Large intestine (tissue), 12 donors: ENCODE measurements at places on chromosomes 5 and 9. TPM values are rescaled to one million over a fixed set of nuclear protein-coding genes. Genes with fewer than 3 reads are reported as not detected.

Gene ARSI
- polyA plus RNA-seq = 2.2 TPM

Gene OBP2A
- not detected for polyA plus RNA-seq

Gene PCDHB7
- polyA plus RNA-seq = 1.3 TPM

GRCh38 chr5:132483661-132484390 lies 6.7 kb downstream of the IRF1 start:
- no peak overlapping the region for H3K4me3 ChIP-seq
- DNase-seq = no peak
- H3K27ac ChIP-seq = no peak overlapping the region
- peaks cover 51% of the 10 kb centered on the region for H3K4me1 ChIP-seq
- no peaks in the 10 kb centered on the region for H3K27me3 ChIP-seq
- H3K36me3 ChIP-seq = peaks cover 73% of the 10 kb centered on the region

DNA sequence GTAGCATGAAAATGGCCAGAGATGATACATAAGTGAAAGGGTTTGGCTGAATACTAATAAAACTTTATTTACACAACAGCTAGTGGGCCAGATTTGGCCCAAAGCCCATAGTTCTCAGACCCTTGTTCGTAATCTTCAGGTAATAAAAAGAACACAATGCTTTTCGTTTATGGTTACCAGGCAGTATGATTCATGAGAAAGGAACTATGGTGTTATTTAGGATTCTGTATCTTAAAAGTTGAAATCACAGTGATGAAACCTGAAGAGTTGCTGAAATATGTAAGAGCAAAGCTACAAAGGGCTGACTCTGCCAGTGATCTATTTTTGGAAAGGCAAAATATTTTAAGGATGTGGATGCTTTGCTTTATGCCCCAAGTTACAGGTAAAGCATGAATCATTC lies 192.7 kb downstream of the SMC2 start:
- H3K4me1 ChIP-seq = no peaks in the 10 kb centered on the region
- no peaks in the 10 kb centered on the region for H3K36me3 ChIP-seq
- H3K4me3 ChIP-seq = no peak overlapping the region
- H3K27ac ChIP-seq = no peak overlapping the region
- DNase-seq = no peak

DNA sequence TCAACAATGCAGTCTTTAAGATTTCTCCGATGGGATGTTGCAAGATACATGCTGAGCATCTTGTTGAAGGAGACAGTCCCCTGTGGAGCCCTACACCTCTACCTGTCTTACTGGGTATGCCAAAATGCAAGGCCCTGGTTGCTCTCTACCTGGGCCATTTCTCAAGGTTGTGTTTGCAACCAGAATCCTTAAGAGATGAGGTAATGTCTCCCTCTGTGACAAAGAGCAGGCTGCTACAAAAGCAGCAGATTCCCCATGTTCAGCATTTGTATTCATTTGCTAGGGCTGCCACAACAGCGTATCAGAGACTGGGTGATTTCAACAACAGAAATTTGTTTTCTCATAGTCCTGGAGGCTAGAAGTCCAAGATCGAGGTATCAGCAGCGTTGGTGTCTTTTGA lies 138.4 kb upstream of the RPS23 start:
- peaks cover 4% of the 10 kb centered on the region for H3K4me1 ChIP-seq
- no peak for DNase-seq
- H3K36me3 ChIP-seq = no peaks in the 10 kb centered on the region
- no peak overlapping the region for H3K27ac ChIP-seq

DNA sequence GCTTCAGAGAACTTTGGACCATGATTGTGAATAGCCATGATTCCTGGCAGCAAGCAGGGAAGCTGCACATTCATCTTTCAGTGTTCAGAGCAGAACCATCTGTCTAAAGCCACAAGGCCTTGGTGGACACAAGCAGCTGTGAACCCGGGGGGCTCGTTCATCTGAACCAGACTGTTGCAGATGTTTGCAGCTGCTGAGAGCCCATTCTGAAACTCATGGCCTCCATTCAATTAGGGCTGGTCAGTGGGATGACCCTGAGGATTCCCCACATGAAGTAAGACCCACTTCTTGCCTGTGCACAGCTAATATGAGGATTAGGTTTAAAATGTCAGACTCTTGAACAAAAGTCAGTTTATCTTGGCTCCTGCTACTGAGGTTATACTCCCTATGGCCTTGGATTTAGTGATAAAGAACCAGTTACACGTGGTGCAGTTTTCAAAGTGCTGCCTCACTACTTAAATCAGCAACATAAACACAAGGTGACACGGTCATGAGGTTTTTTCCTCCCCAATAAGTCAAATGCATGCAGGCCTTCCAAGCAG lies 109.8 kb upstream of the IFNK start:
- peaks cover 28% of the 10 kb centered on the region for H3K4me1 ChIP-seq
- DNase-seq = peak; percentile 62
- H3K27me3 ChIP-seq = no peaks in the 10 kb centered on the region
- H3K27ac ChIP-seq = peak overlapping the region; percentile 76

DNA sequence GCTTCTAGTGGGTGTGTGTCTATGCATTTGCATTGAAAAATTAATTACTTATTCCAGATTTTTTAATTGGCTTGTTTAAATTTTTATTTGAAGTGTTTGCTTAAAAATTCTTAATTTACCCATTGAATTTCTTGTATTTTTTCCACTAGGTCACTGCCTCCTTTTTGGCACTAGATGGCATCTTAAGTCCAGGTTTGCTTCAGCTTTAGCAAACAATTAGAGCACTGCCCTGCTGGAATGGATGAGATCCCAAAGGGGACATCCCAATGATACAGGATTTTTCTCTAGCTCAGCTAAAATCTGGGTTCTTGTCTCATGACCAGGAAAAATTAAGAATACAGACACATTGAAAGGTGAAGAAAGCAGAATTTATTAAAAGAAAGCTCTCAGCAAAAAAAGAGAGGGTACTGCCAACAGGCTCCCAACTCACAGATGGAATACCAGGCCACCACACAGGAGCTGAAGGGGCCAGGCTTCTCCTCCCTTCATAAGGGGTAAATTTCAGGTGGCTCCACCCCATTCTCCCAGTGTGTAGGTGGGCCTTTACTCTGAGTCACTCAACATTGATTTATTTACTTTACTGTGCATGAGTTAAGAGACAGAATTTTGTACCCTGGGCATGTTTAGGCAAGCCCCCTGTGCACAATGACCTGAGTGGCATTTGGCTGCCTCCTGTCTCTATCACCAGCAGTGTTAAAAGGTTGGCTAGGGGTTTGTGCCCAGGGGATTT lies 532.4 kb downstream of the ANXA1 start:
- H3K4me3 ChIP-seq = no peak overlapping the region
- no peaks in the 10 kb centered on the region for H3K27me3 ChIP-seq
- no peaks in the 10 kb centered on the region for H3K36me3 ChIP-seq

DNA sequence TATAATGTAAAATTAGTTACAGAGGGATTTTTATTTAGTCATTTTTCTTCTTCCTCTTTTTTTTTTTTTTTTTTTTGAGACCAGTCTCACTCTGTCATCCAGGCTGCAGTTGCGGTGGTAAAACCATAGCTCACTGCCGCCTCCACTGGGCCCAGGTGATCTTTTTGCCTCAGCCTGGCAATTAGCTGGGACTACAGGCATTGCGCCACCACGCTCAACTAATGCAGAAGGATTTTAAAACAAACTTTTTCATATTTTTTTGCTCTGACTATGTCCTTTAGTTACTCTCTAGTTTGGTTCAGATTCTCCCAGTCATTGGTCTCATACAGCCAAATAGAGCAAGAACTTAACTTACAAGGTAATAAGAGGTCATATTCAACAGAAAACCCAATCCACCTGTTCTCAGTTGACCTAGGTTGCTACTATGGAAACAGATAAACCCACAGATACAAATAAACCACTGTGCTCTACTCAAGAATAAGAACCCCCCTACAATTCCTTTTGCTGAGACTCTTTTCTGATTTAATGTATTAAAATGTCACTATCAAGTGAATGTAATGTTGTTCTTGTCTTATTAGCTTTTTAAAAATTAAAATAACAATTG lies 50.1 kb upstream of the TTC39B start:
- no peak overlapping the region for H3K4me3 ChIP-seq
- peak; percentile 64 for DNase-seq
- H3K4me1 ChIP-seq = peaks cover 12% of the 10 kb centered on the region
- no peaks in the 10 kb centered on the region for H3K36me3 ChIP-seq
- no peaks in the 10 kb centered on the region for H3K27me3 ChIP-seq

DNA sequence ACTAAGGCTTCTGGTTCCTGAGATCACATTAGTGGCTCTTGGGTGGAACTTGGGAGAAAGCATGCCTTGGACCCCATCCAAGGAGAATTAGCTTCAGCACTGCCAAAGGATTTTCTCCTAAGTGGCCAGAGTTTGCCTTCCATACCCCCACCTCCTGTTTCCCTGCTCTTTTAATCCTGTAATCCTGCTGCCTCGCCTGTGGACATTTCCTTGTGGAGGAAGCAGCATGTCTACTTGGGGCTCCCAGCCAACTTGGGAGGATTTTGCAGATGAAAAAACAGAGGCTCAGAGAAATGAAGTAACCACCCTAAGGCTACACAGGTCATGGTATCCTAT lies 1.6 kb downstream of the ARSI start:
- peaks cover 12% of the 10 kb centered on the region for H3K4me1 ChIP-seq
- peaks cover 41% of the 10 kb centered on the region for H3K27me3 ChIP-seq
- H3K36me3 ChIP-seq = peaks cover 3% of the 10 kb centered on the region
- H3K4me3 ChIP-seq = no peak overlapping the region

DNA sequence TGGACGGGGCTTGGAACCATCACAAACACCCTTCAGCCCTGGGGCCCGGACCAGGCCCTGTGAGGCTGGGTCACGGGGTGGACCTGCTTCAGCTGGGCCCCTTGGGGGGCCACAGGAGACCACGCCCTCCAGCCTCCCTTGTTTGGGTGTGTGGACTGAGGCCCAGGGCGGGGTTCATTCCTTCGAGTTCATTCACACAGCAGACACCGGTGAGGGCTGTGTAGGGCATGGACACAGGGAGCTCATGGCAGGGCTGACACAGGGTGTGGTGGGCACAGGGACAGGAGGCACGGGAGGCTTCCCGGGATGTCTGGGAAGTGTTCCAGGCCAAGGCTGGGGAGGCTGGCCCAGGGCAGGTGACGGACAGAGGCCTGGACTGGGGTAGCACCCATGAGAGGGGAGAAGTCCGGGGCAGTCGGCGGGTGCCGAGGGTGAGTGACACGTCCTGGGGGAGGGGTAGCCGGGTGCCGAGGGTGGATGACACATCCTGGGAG lies 8.9 kb downstream of the DNLZ start:
- peaks cover 26% of the 10 kb centered on the region for H3K4me1 ChIP-seq
- peak overlapping the region; percentile 49 for H3K4me3 ChIP-seq
- DNase-seq = peak; percentile 95
- peak overlapping the region; percentile 84 for H3K27ac ChIP-seq
- H3K27me3 ChIP-seq = no peaks in the 10 kb centered on the region

- H3K4me3 ChIP-seq = no peak overlapping the region
- H3K27me3 ChIP-seq = no peaks in the 10 kb centered on the region
- peaks cover 4% of the 10 kb centered on the region for H3K4me1 ChIP-seq
- no peak overlapping the region for H3K27ac ChIP-seq
These were observed 25.0 kb downstream of the PTCH1 start for GRCh38 chr9:95491543-95492320.

- H3K27ac ChIP-seq = no peak overlapping the region
- H3K27me3 ChIP-seq = no peaks in the 10 kb centered on the region
- no peaks in the 10 kb centered on the region for H3K36me3 ChIP-seq
These were observed 124.9 kb downstream of the MRPS30 start for GRCh38 chr5:44933686-44934085.

GRCh38 chr5:74457876-74458275 lies 182.7 kb downstream of the ENC1 start:
- H3K27ac ChIP-seq = no peak overlapping the region
- H3K4me3 ChIP-seq = no peak overlapping the region
- H3K4me1 ChIP-seq = no peaks in the 10 kb centered on the region
- H3K27me3 ChIP-seq = no peaks in the 10 kb centered on the region
- no peaks in the 10 kb centered on the region for H3K36me3 ChIP-seq

DNA sequence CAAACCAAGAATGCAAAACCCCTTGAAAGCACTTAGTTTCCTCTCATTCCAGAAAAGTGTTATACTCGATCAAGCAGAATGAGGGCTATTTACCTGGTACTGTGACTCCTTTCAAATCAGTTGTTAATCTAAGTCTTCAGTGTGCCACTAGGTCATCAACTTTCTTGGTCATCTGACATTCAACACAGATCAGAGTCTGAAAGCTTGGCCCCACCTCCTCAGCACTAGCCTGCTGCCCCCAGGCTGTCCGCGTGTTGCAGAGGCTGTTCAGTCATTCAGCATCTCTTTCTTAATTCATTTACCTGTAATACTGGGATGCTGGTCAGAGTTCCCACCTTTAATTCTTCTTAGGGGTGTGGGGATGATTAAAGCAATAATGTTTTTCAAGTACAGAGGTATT lies 28.5 kb downstream of the ENC1 start:
- H3K4me1 ChIP-seq = peaks cover 15% of the 10 kb centered on the region
- DNase-seq = peak; percentile 85
- H3K27ac ChIP-seq = peak overlapping the region; percentile 54
- H3K36me3 ChIP-seq = no peaks in the 10 kb centered on the region

GRCh38 chr5:139363937-139364336 lies 19.2 kb downstream of the SLC23A1 start:
- DNase-seq = no peak
- H3K27ac ChIP-seq = no peak overlapping the region
- H3K27me3 ChIP-seq = no peaks in the 10 kb centered on the region
- H3K4me3 ChIP-seq = no peak overlapping the region
- no peaks in the 10 kb centered on the region for H3K4me1 ChIP-seq

GRCh38 chr9:136597141-136597885 lies 51.5 kb upstream of the NOTCH1 start:
- H3K27ac ChIP-seq = no peak overlapping the region
- H3K4me1 ChIP-seq = peaks cover 23% of the 10 kb centered on the region
- no peaks in the 10 kb centered on the region for H3K36me3 ChIP-seq
- peaks cover 17% of the 10 kb centered on the region for H3K27me3 ChIP-seq
- H3K4me3 ChIP-seq = no peak overlapping the region
- DNase-seq = no peak

DNA sequence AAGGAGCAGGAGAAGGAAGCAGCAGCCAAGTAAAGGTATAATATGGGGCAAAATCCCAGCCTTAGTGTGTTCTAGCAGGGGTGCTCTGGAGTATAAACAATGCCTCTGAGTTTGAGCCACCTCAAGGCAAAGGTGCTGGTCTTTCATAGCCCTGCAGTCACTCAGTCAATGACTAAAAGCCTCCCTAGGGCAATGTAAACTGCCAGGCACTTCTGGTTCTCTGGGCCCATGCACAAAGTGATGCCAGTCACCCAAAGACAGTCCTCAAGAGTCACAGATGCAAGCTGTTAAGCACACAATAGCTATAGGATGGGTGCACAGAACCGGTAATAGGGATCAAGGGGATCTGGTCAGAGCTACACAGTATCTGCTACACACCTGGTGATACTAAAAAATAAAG lies 12.6 kb downstream of the ZBTB5 start:
- DNase-seq = no peak
- no peaks in the 10 kb centered on the region for H3K4me1 ChIP-seq
- no peak overlapping the region for H3K4me3 ChIP-seq

DNA sequence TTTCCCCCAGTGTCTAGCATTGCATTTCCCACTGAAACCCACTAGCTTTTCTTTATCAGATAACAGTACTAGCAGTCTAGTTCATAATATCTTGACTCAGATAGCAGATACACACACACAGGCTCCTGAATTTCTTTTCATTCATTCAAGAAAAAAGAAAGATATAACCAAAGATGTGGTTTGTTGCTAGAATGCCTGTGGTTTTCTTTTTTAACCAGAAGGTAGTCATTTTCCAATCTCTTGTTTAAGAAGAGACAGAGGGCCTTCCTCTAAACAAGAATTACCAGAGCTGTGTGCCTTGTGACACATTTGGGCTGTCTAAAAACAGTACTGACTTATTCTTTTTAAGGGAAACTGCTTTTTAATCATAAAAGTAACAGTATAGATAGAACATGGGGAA lies 167.3 kb downstream of the PJA2 start:
- H3K4me1 ChIP-seq = no peaks in the 10 kb centered on the region
- H3K27me3 ChIP-seq = no peaks in the 10 kb centered on the region
- no peak overlapping the region for H3K27ac ChIP-seq

GRCh38 chr5:167786871-167787578 lies 504.4 kb upstream of the WWC1 start:
- no peak overlapping the region for H3K4me3 ChIP-seq
- no peak overlapping the region for H3K27ac ChIP-seq
- H3K36me3 ChIP-seq = no peaks in the 10 kb centered on the region
- H3K4me1 ChIP-seq = no peaks in the 10 kb centered on the region
